ENCODE measurements at places on chromosomes 1 and 21. TPM values are rescaled to one million over a fixed set of nuclear protein-coding genes. Genes with fewer than 3 reads are reported as not detected.

The SRGAP2C gene
- 10.0 TPM for polyA plus RNA-seq

The ZNHIT6 gene
- 16.6 TPM for polyA plus RNA-seq

The SHE gene
- polyA plus RNA-seq, result not detected

The PHF13 gene
- polyA plus RNA-seq, result 12.9 TPM

The SAMSN1 gene
- 20.7 TPM for polyA plus RNA-seq

The LRRC8C gene
- 0.78 TPM for polyA plus RNA-seq

The SPRR3 gene
- not detected for polyA plus RNA-seq

The CLDN17 gene
- not detected for polyA plus RNA-seq

The ATP6V1G3 gene
- polyA plus RNA-seq, result not detected

The SH3BGR gene
- polyA plus RNA-seq, result 13.8 TPM

The LDLRAD1 gene
- polyA plus RNA-seq, result not detected

The CACNA1E gene
- polyA plus RNA-seq, result 33.1 TPM

The HSD3B1 gene
- not detected for polyA plus RNA-seq

The CDC7 gene
- 34.6 TPM for polyA plus RNA-seq

The ZYG11A gene
- polyA plus RNA-seq, result 0.40 TPM

The NCMAP gene
- polyA plus RNA-seq, result not detected

The C1orf226 gene
- polyA plus RNA-seq, result 10.2 TPM

The USH2A gene
- polyA plus RNA-seq, result 0.10 TPM

The ZNF683 gene
- polyA plus RNA-seq, result not detected

The TEKT2 gene
- 34.7 TPM for polyA plus RNA-seq

The CD48 gene
- not detected for polyA plus RNA-seq

The TTC22 gene
- not detected for polyA plus RNA-seq

The CSRP1 gene
- polyA plus RNA-seq, result 12.1 TPM

The AMY1A gene
- not detected for polyA plus RNA-seq

The EFNA3 gene
- 16.9 TPM for polyA plus RNA-seq

The LRRC38 gene
- not detected for polyA plus RNA-seq

The ERICH3 gene
- not detected for polyA plus RNA-seq

The LCE1B gene
- not detected for polyA plus RNA-seq

The PGBD2 gene
- 8.1 TPM for polyA plus RNA-seq

The FAM163A gene
- polyA plus RNA-seq, result 0.21 TPM

The DHRS3 gene
- polyA plus RNA-seq, result 0.22 TPM

The ATP1A4 gene
- not detected for polyA plus RNA-seq

The PTPN7 gene
- not detected for polyA plus RNA-seq

The YBX1 gene
- 706 TPM for polyA plus RNA-seq

The OR14K1 gene
- polyA plus RNA-seq, result not detected

The WNT2B gene
- polyA plus RNA-seq, result 4.7 TPM

The LY9 gene
- polyA plus RNA-seq, result not detected

The NPHP4 gene
- 21.5 TPM for polyA plus RNA-seq

The KRTAP12-2 gene
- polyA plus RNA-seq, result not detected

The NUP210L gene
- polyA plus RNA-seq, result 0.09 TPM

The PTPRC gene
- polyA plus RNA-seq, result not detected

The ZMYM1 gene
- 20.3 TPM for polyA plus RNA-seq

The ITGB3BP gene
- 29.0 TPM for polyA plus RNA-seq

The AVPR1B gene
- polyA plus RNA-seq, result not detected

The TMPRSS2 gene
- not detected for polyA plus RNA-seq

The SMG5 gene
- polyA plus RNA-seq, result 84.4 TPM

The SYPL2 gene
- polyA plus RNA-seq, result not detected

The ASCL5 gene
- not detected for polyA plus RNA-seq

The RORC gene
- 0.28 TPM for polyA plus RNA-seq

The AKT3 gene
- polyA plus RNA-seq, result 46.0 TPM

The SAMD13 gene
- polyA plus RNA-seq, result 14.9 TPM

The CAPZB gene
- 182 TPM for polyA plus RNA-seq

The LYST gene
- 31.5 TPM for polyA plus RNA-seq

The KCNE2 gene
- polyA plus RNA-seq, result 0.25 TPM

The FCRLB gene
- polyA plus RNA-seq, result 0.70 TPM

The CAMK2N1 gene
- polyA plus RNA-seq, result 54.2 TPM
